Activated B cell treated with CpG ODN at 0.5 μM for 24 hours (primary cell): ENCODE measurements at places on chromosomes 13 and 19.

DNA sequence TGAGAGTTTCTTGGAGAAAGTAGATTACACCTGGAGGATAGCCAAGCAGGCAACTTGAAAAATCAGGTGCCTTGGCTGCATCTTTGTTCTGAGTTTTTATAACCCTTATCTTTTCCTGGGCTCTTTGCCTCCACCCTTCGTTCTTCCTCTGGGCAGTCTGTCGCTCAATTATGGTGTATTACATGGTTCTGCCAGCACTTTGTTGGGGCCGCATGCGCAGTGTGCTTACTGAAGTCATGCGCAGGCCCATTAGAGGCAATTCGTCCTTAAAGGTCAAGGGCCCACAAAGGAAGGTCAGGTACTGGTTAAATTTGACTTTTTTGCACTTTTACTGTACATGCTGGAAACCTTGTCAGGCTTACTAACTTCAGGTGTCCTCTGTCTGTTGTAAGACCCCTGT lies 761.9 kb upstream of the SLITRK5 start:
- DNase-seq: no peak

DNA sequence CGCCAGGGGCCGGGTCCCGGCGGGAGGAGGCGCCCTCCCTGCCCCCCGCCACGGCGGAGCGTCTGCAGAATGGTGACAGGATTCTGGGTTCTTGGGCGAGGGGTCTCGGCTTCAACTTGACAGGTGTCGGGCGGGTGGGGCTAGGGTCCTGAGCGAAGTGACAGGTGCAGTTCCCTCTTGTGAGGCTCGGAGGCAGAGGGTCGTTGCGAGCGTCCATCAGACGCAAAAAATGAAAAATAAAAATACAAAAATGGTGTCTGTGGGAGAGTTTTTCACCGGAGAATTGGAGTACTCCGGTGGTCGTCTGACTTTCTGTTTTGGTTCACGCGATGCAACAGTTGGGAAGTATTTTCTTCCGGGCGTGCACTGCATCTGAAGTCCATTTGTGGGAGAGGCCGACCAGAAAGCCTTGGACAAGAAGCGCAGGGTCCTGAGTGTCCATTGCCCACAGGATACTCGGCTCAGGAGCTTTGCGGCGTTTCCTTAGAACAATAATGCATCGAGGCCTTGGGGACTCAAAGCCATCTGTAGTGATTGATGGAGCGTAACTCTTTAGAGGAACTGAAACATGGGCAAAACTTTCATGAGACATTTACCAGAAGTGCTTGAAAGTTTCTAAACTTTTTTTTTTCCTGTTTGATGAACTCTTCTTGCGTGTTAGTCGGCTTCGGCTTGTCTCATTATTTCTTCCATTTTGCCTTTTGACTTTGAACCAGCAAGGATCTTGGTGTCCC lies 759 bp downstream of the RB1 start:
- DNase-seq: peak; percentile 59

DNA sequence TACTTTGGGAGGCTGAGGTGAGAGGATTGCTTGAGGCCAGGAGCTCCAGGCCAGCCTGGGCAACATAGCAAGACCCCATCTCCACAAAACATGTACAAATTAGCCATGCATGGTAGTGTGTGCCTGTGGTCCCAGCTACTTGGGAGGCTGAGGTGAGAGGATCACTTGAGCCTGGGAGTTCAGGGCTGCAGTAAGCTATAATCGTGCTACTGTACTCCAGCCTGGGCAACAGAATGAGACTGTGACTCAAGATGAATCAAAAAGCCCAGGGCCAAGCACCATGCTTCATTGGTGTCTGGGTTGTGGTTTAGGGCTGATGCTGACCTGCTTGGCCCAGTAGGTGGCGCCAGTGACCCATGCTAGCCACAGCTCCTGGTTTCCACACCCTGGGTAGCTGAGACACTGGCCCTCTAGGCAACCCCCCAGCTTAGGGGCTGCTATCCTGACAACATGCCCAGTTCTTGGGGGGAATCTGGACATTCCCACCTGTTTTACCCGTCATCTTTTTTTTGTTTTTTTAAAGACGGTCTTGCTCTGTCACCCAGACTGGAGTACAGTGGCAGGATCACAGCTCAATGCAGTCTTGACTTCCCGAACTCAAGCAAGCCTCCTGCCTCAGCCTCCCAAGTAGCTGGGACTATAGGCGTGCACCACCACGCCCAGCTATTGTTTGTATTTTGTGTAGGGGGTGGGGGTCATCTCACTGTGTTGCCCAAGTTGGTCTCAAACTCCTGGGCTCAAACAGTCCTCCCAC lies 5.5 kb downstream of the CCDC124 start:
- DNase-seq: peak; percentile 78

DNA sequence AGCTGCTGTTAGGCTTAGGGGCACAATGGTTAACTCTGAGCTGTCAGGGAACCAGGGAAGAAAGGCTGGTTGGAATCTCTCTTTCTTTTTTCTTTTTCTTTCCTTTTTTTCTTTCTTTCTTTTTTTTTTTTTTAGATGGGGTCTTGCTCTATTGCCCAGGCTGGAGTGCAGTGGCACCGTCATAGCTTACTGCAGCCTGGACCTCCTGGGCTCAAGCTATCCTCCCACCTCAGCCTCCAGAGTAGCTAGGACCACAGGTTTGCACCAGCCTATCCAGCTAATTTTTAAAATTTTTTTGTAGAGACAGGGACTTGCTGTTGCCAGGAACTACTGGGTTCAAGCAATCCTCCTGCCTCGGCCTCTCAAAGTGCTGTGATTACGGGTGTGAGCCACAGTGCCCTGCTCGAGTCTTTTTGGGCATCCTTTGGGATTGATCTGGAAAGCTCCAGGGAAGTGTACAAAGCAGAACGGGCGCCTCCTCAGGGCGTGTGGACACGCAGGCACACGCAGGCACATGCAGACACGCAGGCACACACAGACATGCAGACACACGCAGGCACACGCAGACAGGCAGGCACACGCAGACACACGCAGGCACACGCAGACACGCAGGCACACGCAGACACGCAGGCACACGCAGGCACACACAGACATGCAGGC lies 99.2 kb downstream of the GADD45B start:
- no peak for DNase-seq

GRCh38 chr19:6754653-6755463 lies 12.4 kb downstream of the SH2D3A start:
- DNase-seq: no peak

DNA sequence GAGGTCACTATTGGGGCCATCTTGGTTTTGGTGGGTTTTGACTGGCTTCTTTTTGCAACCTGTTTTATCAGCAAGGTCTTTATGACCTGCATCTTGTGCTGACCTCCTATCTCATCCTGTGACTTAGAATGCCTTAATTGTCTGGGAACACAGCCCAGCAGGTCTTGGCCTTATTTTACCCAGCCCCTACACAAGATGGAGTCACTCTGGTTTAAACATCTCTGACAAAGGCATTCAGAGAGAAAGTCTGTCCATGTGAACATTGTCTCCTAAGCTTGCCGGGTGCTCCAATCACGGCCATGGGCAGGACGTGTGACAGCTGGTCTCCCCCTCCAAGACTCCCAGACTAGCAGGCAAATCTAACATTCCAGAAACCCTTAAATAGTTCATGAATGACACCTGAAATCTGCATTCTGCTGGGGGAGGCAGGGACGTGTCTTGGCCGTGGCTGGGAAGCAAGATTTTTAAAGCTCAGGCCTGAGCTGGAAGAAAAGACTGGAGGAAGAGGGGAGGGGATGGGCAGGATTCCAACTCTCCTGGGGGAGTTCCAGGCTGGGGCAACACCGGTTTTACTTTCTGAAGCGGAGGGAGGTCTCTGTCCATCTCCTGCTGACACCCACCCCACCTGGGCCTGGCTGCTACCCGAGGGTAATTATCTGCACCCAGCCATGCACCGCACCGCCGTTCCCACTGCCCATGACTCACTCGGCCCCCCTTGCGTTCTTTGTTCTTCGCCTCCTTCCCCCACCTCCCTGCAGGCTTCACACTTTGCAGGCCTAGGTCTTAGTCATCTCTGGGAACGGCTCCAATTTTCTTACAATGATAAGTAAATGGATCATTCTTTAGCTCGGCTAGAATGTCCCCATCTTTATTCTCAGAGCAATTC lies 11.6 kb upstream of the OR1M1 start:
- no peak for DNase-seq

DNA sequence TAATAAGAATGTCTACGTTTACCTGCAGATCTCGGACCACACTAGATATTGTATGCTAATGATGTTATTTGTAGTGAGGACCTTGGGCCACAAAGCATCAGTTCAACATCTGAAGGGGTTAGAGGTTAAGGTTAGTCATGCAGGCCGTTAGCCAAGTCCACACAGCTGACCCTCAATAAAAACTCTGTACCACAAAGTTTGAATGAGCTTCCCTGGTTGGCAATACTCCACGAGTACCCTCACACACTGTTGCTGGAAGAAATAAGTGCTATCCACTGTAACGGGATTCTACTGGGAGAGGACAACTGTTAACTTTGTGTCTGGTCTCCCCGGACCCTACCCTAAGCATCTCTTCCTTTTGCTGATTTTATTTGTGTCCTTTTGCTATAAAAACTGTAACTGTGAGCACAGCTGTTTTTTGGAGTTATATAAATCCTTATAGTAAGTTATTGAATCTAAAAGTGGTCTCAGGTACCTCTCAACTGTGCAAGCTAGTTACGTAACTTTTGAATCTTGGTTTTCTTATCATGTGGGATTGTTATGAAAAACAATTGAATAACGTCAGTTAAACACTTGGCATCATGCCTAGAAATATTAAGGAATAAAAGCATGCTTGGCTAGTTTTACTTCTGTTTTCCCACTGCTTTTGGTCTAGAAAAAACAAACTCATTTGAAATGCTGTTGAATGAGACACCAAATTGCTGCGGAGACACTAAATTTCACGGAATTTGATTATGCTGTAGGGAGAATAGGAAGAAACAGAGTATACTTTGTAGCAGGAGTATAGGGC lies 181.5 kb downstream of the DNAJC3 start:
- DNase-seq: no peak

DNA sequence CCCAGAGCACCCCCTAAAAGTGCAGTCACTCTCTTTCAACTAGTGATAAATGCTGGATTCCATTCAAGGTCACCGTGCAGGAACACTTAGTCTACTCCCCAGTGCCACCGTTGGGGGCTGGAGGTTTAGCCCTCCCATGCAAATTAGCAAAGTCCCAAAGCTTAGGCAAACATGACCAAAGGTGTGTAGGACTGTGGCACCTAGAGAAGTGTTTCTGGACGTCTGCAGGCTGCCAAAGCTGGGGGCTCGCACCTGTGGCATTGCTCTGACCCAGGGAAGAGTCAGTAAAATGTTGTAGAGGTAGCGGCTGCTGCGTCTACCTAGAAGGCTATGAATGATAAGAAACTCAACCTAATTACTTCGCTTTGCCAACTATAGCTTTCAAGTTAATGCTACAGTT lies 13.9 kb downstream of the COL4A1 start:
- DNase-seq: no peak

DNA sequence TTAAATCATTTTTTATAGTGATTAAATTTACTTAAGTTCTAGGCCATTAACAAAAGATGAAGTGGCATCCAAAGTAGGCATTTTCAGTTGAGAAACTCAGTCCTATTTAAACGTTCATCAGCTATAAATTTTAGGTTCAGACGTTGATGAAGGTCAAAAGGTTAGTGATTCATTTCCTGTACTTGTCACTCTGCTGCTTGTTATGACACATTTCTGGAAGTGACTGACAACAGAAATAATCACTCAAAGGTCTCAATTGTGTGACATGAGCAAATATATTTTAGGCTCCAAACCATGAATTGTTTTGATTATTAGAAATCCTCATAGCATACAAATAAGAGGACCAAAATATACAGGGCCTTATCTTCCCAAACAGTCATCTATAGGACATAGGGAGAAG lies 10.3 kb upstream of the EDNRB start:
- no peak for DNase-seq

GRCh38 chr13:27489456-27489855 lies 39.1 kb upstream of the MTIF3 start:
- DNase-seq: no peak

DNA sequence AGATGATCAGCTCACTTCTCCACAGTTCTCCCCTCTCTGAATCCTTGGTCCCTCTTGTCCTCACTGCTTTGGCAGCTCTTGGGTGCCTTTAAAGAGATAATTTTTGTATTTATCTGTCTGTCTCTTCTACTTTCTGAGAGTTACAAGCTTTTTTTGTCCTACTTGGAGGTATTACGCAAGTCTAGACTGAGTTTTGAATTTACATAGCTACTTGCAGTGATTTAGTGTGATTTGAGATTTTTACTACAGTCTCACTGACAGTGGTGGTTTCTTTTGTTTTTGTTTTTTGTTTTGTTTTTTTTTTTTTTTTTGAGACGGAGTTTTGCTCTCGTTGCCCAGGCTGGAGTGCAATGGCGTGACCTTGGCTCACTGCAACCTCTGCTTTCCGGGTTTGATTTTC lies 22.1 kb downstream of the URI1 start:
- no peak for DNase-seq

- no peak for DNase-seq
These were observed 10.9 kb upstream of the DNMT1 start for GRCh38 chr19:10205636-10206035.
